Left kidney (tissue), 8 donors: ENCODE measurements at places on chromosomes 7 and 10.

DNA sequence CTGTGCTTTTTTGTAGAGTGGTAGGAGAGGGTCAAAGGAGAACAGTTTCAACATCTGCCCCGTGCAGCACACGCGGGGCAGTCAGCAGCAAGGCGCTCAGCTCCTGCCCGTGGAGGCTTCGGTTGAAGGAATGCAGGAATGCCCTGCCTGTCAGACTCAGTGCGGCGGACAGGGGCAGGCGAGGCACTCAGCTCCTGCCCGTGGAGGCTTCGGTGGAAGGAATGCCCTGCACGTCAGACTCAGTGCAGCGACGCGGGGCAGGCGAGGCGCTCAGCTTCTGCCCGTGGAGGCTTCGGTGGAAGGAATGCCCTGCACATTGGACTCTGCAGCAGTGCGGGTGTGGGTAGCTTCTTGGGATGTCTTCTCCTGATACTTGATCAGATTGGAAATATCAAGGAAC is 37.0 kb downstream of the PPP2R2D start:
- DNase-seq = no peak

GRCh38 chr10:17249820-17250219 is 21.8 kb downstream of the VIM start:
- DNase-seq = no peak

DNA sequence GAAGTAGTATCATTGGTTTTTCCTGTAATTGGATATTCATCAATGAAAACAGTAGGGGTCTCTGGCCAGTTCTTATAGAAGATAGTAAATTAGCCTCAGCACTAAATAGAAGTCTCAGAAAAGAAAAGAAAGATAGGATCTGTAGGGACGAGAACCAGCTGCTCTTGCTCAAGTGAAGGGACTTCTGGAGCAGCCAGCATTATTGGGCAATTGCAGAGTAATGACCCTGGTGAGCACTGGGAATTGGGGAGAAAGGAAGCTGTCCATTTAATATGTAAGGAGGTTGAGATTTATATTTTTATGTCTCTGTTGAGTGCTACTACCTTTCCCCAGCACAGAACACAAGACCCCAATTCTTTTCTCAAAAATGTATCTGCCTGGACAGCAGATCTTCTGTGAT is 61.2 kb upstream of the WNT16 start:
- no peak for DNase-seq

GRCh38 chr7:25180592-25180923 is 47.7 kb downstream of the NPVF start:
- no peak for DNase-seq

DNA sequence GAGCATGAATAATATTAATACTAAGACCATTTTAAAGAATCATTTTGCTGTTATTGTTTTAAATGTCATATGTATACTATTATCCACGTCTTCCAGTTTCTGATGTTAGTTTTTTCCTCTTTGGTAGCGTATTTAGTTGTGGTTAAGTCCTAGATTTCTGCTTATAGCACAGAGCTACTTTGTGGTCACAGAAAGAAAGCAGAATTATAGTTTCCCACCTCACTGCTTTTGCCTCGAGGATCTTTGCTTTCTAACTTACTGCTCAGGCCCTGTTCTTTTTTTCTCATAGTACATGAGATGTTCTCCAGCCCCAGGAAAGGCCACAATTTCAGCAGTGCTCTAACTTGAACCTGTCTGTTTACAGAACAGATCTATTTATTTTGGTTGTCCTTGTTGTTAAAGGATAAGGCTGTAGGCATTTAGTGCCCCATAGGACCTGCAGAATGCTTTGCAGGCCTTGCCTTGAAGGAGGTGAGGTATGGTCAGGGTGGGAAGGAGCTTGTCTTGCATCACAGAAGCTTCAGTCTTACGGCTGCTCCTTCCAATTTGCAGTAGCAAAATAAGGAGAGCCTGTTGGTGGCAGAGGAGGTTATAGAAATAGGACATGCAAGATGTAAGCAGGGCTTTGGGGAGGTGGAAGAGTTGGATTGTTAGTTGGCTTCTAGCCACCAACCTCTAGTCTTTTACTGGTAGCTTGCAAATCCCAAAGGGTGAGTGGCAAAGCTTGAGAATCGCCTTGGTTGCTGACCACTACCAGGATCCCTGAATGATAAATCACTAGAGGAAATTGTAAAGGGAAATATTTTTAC is 129.1 kb downstream of the LRRC4 start:
- no peak for DNase-seq

DNA sequence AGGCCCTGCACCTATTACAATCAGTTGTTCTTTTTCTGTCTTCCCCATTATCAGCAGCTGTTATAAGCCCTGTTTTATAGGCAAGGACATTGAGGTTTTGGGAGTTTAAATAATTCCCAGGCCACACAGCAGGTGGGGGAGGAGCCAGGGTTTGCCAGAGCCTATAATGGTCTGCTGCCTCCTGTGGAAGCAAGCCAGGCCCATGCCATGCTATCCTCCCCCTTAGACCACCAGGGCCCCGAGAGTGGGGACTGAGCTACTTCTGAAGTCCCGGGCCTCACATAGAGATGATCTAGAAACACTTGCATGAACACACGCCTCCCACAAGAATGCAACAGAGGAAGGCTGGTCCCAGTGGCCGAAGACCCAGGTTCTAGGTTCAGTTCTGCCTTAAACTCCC is 141.7 kb downstream of the SH3PXD2A start:
- no peak for DNase-seq

- DNase-seq = no peak
Measured at GRCh38 chr10:9910446-9910845, 1107.2 kb upstream of the CELF2 start.

DNA sequence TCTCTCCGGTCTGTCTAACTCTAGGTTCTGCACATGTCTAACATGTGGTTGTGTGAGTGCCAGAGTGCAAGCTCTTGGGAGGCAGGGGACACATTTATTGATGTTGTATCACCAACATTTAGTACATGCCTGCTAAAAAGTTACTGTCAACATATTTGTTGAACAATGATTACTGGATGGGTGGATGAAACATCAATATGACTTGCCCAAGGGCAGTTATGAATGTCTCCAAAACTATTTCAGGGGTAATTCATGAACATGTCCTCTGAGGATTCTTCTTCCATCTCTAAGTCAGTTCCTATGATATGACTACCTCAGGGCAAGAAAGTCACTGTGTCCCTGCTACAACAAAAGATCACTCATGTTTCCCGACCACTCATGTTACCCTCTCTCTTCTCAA is 91.3 kb upstream of the STEAP1B start:
- no peak for DNase-seq

DNA sequence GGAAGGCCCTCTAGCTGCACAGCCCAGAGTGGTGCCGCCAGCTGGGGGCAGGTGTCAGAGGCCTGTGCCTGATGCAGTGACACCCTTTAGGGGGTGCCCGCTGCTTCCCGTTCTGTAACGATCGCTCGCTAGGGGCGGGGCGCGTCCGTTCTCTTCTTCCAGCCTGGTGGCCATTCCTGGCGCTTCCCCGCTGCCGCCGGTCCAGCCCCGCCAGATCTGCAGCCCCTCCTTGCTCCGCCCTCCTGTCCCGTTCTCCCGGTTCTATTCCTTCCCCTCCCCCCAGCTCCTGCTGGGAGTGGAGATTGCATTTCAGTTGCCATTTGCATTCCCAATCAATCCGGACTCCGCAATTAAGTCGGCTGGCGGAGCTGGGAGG is 39.2 kb downstream of the AGAP3 start:
- peak; percentile 53 for DNase-seq

GRCh38 chr7:142153400-142153799 is 41.9 kb downstream of the MGAM2 start:
- DNase-seq = no peak

GRCh38 chr7:134622303-134622995 is 24.2 kb upstream of the BPGM start:
- DNase-seq = no peak

- DNase-seq = peak; percentile 50
Measured at GRCh38 chr10:114374053-114374791, 30.1 kb downstream of the AFAP1L2 start.

- DNase-seq = no peak
Measured at GRCh38 chr7:155255621-155256020, 42.1 kb upstream of the INSIG1 start.

DNA sequence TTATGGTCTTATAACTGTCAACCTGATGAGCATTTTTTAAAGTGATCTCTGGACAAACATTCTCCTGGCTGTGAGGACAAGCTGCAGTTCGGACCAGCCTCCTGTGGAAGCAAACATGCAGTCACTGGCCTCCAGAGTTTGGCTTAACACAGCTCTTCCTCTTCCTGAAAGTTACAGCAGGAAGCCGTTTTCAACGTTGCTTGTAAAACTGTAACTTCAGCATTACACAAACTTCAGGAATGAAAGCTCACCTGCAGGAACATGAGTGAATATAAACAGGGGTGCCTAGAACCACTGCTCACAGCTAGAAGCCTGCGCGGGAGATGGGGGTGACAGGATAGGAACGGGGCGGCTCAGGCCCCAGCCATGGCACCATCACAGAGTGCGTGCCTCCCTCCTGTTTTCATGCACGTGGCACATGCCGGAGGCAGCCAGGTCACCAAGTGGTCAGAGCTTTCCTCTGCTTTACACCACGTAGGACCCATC is 292.9 kb upstream of the PITRM1 start:
- DNase-seq = no peak

DNA sequence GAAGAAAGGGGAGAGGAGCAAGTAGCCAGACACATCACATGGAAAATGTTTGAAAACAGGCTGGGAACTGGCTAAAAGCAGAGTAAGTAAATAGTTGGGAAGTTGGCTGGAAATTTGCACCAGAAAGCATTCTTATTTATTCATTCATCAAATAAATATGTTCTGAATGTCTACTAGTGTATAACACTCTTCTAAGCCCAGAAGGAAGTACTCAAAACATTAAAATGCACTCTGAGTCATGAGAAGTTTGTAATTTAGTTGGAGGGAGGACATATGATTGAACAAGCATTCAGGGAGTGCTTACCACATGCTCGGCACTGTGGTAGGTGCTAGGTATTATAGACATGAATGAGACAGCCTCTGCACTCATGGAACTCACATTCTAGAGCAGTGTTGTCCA is 37.0 kb upstream of the CNNM1 start:
- no peak for DNase-seq

DNA sequence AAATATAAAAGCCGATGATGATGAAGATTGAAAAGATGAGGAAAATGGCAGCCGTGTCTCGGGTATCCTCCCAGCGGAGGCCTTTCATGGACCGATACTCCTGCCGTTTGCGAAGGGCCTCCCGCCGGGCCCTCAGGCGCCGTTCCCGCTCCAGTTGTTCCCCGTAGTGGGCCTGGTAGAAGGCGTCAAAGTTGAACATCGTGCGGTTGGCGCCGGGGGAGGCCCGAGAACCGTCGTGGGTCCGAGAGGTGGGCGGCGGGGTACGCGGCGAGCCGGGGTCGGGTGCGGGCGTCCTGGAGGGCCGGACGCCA is 553 bp downstream of the DNAJC30 start:
- no peak for DNase-seq

GRCh38 chr7:27143023-27143949 is at the start of gene HOXA5:
HOXA5 (minus strand) TSS chr7:27143681; CDS start chr7:27143607, 74 bp downstream.
- peak; percentile 91 for DNase-seq

DNA sequence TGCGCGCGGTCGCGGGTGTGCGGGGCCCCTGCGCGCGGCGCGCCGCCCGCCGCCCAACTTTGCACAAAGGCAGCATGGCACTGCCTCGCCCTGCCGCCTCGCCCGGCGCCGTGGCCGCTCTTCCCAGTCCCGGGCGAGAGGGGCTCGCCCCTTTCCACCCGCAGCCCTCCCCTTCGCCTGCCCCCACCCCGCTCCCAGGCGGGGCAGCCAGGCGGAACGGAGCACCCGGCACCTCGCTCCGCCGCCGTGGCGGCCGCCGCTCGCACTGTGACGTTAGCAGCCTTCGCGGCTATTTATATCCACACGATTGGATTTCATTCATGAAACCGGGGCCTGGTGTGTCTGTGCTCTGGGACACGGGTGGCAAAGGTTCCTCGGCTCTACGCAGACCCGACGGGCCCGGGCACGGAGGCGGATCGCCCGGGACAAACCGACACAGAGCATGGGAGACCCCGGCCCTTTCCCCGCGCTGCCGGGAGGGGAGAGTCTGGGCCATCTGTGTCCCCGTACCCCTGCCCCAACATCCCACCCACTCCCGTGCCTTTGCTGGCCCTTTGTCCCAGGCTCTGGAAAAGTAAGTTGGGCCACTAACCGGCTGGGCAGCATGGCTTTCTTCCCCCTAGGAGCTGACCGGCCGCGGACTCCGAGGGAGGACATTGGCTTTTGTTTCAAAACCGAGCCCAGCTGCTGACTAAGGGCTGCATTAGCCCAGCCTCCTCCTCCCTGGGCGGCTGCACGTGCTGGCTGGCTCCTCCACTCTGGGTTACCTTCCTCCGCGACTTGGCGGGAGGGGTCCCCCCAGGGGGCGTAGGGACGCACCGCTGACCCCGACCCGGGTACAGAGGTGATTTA is at the start of gene RHOBTB1:
TSS of gene RHOBTB1 (minus strand) at position 128 of the 852 bp plus-strand sequence. CDS start 32,643 bp downstream, outside the sequence.
- DNase-seq = peak; percentile 83

- no peak for DNase-seq
Measured at GRCh38 chr7:17772581-17773288, 167.6 kb downstream of the SNX13 start.

GRCh38 chr7:30285067-30285535 is 704 bp downstream of the ZNRF2 start:
- DNase-seq = no peak

DNA sequence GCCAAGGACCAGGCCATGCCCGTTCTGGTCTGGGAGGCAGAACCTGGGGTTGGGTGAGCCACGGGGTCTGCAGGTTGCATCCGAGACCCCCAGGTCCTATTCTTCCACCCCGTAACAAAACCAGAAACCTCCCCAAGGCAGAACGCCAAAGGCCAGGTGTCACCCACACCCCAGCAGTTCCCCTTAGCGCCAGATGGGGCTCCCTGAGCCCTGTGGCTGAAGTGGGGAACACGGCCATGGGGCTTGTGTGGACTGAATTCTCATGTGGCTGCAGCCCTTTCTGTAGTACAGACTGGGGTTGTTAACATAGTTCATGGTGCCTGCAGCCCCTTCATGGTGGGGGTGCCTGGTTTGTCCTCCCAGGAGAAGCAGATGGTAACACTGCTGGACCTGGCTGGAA is 10.2 kb downstream of the BRI3 start:
- no peak for DNase-seq

DNA sequence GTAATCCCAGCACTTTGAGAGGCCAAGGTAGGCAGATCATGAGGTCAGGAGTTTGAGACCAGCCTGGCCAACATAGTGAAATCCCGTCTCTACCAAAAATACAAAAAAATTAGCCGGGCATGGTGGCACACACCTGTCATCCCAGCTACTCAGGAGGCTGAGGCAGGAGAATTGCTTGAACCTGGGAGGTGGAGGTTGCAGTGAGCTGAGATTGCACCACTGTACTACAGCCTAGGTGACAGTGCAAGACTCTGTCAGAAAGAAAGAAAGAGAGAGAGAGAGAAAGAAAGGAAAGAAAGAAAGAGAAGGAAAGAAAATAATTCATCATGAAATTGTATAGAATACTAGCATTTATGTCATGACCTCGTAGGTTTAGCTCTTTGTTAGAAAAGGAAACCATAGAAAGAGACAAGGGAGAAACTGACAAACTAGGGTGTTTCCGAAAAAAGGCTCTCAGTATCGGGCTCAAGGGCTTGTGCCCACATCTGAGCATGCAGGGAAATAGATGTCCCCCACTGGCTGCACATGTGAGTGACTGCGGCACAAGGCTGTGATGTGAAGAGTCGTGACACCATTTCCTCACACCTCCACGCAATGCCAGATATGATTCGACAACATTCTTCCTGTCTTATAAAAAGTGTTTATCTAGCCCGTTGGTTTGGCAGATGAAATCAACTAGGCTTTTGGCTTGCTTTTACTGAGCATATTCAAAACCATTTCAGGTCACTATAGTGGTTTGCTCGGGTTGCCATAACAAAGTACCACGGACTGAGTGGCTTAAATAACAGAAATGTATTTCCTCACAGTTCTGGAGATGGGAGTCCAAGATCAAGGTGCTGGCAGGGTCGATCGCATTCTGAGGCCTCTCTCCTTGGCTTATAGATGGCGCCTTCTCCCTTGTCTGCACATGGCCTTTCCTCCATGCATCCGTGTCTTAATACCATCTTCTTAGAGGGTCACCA is 2.0 kb downstream of the SRGN start:
- no peak for DNase-seq
